ENCODE measurements at places on chromosomes 1 and 21.
A peak's percentile ranks its signal among the peaks of the same experiment; 100 is the strongest.

- DNase-seq, result no peak
Observed at GRCh38 chr1:199780948-199781670, 246.4 kb upstream of the NR5A2 start.

GRCh38 chr1:176786274-176786673 lies 323.3 kb downstream of the PAPPA2 start:
- DNase-seq, result no peak

GRCh38 chr1:39102537-39103327 lies 76.6 kb downstream of the NDUFS5 start:
- peak; percentile 64 for DNase-seq

GRCh38 chr1:119007339-119007669 lies 19.2 kb upstream of the TBX15 start:
- DNase-seq, result no peak

GRCh38 chr1:185458670-185459069 lies 141.6 kb upstream of the IVNS1ABP start:
- no peak for DNase-seq

- DNase-seq, result no peak
Observed at GRCh38 chr1:169099561-169099960, 6.9 kb upstream of the ATP1B1 start.

- no peak for DNase-seq
Observed at GRCh38 chr1:228410671-228411070, 4.0 kb upstream of the TRIM11 start.

GRCh38 chr1:233443040-233443760 lies 115.7 kb downstream of the MAP3K21 start:
- DNase-seq, result no peak

GRCh38 chr1:164320790-164321731 lies 237.9 kb upstream of the PBX1 start:
- DNase-seq, result peak; percentile 44

DNA sequence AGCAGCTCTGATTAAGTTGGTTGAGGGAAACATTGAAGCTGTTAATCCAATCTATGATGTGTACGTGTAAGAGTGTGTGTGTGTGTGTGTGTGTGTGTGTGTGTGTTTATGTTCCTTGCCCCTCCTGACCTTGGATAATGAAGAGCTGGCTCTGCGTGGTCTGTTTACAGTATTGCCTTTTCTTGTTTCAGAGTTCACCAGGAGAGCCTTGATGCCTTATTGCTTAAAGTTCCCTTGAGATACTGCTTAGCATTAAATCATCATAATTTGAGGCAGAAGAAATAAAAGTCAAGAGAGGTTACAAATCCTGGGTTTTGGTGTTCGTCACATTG lies 36.4 kb downstream of the CAPN8 start:
- DNase-seq, result no peak

DNA sequence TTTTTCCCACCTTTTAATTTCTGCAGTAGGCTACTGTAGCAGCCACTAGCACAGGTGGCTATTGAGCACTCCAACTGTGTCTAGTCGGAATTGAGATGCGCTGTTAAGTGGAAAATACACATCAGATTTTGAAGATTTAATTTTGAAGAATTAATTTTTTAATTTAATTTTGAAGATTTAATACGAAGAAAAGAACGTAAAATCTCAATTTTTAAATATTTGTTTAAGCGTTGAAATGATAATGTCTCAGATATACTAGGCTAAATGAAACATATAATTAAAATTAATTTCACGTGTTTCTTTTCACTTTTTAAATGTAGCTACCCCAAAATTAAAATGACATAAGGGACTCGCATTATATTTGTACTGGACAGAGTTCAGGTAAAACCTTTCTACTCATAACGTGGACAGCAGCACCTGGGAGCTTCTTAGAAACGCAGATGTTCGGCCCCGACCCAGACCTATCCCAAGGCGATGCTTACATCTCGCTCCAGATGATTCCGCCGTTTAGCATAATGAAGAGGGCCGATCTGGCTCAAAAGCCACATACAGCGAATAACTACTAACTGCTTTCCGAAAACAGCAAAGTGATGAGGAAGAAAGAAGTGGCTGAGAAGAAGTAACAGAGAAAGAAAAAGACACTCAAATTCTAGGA lies 717 bp downstream of the CRYZL1 start:
- no peak for DNase-seq

- no peak for DNase-seq
Observed at GRCh38 chr1:24620678-24621077, 22.4 kb upstream of the SRRM1 start.

GRCh38 chr1:21165076-21165475 lies 11.6 kb downstream of the EIF4G3 start:
- no peak for DNase-seq

GRCh38 chr21:14076143-14076806 lies 134.5 kb downstream of the LIPI start:
- DNase-seq, result no peak

DNA sequence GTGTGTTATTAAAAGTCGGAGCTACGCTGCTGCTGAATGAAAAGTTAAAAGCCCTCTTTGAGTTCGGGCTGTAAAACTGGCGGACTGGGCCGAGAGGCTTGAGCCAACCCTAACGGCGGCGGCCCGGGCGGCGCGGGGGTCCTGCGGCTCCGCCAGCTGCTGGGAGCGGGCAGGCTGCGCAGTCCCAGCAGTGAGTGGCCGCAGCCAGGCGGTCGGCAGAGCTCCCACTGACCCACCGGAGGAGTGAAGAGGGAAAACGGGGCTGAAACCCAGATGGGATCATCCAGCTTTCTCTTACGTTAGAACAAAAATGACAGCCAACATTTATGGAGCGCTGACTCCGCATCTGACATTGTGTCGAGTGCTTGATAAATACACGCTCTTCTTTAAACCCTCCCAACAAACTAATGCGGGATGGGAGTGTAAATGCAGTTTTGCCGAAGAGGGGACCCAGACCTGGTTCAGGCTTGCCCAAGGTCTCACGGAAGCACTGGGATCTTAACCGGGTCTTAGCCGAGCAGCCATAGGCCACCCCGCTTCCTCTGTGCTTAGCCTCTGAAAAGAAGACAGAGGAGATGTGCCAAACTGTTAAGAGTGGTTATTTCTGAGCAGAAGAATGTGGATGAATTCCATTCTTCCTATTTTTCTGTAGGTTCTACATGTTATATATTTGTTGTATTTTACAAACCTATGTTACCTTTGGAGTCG lies 3.5 kb downstream of the GRHL3 start:
- no peak for DNase-seq

GRCh38 chr21:41065539-41065938 lies 102.4 kb upstream of the BACE2 start:
- no peak for DNase-seq

DNA sequence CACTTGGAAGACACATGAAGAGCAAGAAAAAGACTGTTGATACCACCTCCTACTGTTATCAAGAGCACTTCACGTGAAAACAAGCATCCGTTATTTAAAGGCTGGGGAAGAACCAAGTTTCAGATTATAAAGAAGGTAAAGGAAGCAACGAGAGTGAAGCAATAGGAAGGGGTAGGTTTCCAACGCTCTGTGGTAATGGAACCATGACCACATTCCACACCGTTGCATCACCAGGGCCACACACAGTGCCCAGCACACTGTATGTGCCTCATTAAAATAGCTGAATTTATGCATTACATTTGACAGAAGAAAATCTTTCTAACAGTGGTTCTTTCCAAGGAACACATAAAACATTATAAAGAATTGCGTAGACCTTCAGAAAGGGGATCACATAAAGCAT lies 435.8 kb downstream of the MRPL39 start:
- DNase-seq, result no peak

DNA sequence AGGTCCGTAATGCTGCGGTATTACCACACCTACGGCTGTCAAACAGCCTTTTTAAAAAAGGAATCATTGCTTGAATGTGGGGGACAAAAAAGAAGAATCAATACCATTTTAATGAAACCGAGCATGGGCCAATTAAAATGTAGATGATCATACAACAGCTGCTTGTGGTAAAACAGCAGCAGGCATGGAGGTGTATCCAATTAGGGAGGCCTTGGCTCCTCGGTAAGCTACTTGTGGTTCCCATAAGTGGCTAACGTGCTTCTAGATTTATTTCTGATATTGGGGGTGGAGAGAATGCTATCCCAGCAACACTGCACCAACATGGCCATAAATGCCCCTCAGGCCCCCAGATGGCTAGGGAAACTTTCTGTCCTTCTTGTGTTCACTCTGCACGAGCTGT lies 1.8 kb downstream of the PTPN14 start:
- DNase-seq, result no peak

GRCh38 chr1:209607102-209607794 lies 23.7 kb downstream of the CAMK1G start:
- no peak for DNase-seq

Data from left hindlimb (tissue), 1 donor.